Cortex of kidney (tissue), 1 donor: ENCODE measurements at places on chromosomes 3 and 15.

GRCh38 chr15:89912674-89913396 lies at the start of gene ARPIN:
Gene ARPIN, minus strand, starts transcription at chr15:89912952. Its CDS starts 117 bp downstream, at chr15:89912835.
- DNase-seq: no peak

DNA sequence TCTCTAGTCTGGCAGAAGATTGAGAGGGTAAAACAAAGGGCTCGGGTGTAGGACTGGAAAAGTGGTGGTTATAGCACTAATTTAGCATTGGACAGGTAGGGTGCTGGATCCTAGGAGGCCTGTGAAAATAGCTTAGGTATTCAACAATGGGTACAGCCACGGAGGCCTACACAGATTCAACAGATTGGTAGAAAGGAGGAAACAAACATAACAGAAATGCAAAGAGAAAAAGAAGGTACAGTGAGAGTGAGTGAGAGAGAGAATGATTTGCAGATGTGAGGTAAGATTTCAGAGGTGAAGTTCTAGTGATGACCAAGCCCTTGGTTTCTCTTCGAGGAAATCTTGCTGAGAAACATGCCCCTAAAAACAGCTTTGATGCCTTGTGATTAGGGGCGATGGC lies 37.9 kb downstream of the ADIPOQ start:
- no peak for DNase-seq

DNA sequence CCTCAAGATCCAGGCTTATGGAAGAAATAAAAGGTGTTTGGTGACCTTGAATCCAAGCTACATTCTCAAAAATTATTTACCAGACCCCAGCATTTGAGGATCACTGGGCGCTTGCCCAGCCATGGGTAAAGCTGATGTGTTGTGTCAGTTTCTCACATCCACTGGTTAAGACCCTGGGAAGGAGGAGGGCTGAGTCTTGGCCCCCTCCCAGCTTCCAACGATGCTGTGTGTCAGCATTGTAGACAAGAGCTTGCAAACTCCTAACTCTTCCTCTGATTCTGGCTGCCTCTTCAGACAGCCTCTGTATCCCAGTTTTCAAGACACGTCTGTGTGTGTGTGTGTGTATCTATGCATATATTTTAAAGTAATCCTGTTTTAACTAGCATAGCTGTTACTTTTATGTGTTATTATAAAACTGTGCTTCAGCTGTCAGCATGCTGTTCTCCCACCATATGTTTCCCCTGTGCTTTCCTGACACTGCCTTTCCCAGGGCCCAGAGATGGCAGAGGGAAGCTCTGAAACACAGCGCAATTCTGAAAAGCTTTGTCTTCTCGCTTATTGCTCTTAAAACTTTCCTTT lies 157.3 kb upstream of the LRRN1 start:
- no peak for DNase-seq

DNA sequence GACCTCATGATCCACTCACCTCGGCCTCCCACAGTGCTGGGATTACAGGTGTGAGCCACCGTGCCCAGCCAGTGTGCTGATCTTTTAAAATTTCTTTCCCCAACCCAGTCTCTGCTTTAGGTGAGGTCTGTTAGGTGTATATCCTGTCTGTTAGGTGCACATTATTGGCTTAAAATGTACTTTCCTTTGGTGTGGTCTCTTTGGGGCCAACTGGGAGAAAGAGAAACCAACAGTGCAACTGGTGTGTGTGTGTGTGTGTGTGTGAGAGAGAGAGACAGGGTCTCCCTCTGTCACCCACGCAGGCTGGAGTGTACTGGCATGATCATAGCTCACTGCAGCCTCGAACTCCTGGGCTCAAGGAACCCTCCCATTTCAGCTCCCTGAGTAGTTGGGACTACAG lies 50.3 kb upstream of the GNB5 start:
- DNase-seq: no peak

DNA sequence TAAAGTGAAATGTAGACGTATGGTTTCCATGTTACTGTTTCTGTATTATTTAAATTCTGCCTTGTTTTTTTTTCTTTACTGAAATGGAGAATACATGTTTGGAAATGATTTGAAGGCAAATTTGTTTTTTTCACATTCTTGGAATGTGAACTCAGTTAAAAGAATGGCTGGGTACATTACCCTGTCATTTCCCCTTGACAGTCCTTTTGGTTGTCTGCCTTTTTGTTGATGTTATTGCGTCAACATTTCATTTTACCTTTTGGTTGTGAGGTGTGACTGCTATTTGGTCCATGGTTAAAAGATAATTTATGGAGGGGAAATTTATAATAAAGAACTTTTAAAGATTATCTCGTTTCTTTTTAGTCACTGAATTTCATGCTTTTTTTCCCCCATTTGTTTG lies 3.2 kb upstream of the GPR171 start:
- no peak for DNase-seq

- no peak for DNase-seq
Observed at GRCh38 chr3:89565098-89565497, 457.7 kb downstream of the EPHA3 start.

DNA sequence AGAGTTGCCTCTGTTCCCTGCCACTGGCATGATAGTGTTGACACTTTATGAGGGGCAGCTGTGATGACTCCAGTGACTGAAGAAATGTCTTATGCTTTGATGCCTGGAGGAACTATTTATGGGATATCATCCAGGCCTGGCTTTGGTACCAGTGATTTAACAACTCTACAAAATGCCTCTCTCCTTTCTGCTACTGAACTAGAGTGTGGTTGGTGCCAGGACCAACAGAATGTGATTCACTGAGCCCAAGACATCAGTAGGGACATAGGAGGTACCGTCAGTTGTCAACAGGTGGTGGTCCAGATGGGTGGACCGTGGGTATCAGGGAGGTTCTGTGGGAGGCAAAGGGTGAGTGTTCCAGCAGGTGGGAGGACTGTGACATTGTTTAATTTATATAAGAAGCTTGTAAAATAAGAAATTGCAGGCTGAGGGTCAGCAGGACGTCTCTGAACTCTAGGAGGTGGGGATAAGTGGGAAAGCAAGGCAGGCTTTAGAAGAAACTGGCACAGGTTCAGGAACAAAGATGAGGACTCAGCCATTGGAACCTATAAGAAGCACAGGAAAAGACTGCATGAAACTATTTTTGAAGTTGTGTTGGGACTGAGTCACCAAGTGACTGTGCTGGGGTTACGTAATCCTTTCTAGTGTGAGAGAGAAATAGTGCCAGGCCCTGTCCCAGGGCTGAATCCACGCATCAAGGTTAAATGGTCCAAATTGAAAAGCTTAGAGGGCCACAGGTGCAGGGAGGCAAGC lies 28.5 kb upstream of the SLC7A14 start:
- no peak for DNase-seq

DNA sequence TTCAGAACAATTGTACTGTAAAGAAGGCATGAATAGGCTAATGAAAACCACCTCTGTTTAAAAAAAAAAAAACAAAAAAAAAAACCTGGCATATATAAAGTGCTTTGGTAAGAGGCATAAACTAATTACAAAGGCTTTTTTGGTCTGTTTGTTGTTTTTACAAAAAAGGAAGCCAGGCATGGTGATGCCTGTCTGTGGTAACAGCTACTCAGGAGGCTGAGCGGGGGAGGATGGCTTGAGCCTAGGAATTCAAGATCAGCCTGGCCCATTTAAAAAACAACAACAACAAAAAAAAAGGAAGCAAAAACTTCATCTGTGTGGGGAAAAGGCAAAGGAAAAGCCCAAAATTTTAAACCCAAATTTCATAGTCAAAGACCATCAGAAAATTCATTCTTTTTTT lies 47.0 kb downstream of the OSBPL10 start:
- no peak for DNase-seq

GRCh38 chr15:92683511-92683834 lies 27.9 kb upstream of the FAM174B start:
- DNase-seq: no peak

DNA sequence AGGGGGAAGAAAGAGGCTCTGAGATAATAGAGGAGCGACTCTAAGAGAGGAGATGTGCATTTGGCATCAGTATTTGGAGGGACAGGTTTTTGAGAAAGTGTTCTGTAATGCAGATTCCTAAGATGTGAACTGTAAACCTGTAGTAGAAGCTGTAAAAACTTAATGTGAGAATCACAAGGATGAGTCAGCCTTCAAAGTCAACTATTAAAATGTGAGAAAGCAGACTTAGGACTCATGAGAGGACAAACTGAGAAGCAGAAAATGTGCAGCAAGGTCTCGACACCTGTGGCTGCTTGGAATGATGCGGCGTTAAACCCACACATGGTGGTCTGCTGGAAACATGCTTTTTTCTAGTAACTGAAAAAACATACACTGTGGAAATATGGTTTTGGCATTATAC lies 36.0 kb downstream of the USP13 start:
- no peak for DNase-seq

- DNase-seq: no peak
Observed at GRCh38 chr3:89525609-89526008, 418.2 kb downstream of the EPHA3 start.

- DNase-seq: no peak
Observed at GRCh38 chr3:126125781-126126251, 41.9 kb upstream of the SLC41A3 start.

GRCh38 chr3:195690951-195691350 lies 29.8 kb upstream of the MUC20 start:
- no peak for DNase-seq

- DNase-seq: no peak
Observed at GRCh38 chr15:70267879-70268278, 170.2 kb upstream of the TLE3 start.

DNA sequence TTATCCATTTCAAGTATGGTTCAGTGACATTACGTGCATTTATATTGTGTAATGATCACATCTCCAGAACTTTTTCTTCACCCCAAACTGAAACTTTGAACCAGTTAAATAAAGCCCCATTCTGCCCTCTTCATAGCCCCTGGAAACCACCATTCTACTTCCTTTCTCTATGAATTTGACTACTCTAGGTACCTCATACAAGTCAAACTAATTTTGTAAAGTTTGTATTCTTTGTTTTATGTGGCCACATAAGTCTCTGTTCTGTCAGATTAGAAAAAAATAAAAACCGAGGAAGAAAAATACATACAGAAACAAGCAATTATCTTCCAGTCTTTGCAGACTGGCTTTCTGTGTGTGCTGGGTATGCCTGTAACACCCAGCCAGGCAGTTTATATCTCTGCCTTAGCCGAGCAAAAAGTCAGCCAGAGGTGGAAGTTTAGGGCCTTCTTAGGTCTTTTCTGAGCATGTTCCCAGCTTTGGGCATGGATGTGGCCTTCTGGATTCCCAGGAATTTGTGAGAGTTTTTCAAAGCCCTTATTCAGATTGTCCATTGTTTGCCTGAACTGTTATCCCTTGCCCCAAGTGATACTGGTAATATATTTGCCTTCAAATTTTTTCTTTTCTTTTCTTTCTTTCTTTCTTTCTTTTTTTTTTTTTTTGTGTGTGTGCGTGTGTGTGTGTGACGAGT lies 6.0 kb upstream of the GRAMD1C start:
- DNase-seq: no peak

DNA sequence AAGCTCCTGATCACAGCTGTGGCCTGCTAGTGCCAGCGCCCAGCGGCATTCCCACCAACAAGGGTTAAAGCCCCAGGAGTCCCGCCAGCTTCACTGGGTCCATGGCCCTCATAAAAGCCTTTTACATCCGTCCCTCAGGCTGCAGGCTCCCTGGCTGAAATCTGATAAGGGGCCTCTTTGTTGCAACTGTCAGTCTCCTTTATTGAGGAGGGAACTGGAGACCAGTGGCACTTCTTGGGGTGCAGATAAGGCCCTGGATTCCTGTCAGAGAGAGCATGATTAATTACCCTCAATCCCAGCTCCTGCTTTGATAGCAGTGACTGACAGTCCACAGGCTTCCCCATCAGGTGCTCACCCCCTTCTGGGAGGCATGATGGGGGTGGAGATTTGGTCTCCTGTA lies 30.9 kb upstream of the CLK3 start:
- no peak for DNase-seq

DNA sequence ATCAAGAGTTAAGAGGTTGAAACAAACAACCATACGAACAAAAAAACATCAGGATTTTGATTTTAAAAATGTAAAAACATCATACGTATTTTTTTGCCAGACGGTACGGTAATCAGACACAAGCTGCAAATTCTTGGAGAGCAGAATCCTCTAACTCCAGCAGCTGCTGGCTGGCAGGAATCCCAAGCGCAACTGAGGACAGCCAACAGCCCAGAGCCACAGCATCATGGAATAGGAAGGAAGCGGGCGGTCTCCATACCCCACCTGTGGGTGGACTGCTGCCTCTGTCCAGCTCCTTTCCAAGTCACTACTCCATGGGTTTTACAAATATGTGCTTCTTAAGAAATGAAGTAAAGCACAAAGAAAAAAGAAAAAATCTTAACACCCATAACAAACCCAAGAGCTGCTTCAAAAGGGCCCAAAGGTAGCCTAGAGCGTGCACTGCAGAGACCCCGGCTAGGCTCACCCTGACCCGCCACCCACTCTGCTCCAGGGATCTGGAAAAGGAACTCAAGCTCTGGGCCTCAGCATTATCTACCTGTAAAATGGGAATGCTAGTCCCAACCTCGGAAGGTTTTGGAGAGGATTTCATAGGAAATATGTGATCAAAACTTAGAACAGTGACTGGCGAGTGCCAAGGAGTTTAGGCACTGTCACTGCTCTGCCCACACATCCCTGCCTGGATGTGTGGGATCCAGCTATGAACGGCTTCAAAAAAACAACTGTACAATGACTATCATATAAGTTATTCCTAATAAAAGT lies 33.4 kb downstream of the ZXDC start:
- DNase-seq: no peak

DNA sequence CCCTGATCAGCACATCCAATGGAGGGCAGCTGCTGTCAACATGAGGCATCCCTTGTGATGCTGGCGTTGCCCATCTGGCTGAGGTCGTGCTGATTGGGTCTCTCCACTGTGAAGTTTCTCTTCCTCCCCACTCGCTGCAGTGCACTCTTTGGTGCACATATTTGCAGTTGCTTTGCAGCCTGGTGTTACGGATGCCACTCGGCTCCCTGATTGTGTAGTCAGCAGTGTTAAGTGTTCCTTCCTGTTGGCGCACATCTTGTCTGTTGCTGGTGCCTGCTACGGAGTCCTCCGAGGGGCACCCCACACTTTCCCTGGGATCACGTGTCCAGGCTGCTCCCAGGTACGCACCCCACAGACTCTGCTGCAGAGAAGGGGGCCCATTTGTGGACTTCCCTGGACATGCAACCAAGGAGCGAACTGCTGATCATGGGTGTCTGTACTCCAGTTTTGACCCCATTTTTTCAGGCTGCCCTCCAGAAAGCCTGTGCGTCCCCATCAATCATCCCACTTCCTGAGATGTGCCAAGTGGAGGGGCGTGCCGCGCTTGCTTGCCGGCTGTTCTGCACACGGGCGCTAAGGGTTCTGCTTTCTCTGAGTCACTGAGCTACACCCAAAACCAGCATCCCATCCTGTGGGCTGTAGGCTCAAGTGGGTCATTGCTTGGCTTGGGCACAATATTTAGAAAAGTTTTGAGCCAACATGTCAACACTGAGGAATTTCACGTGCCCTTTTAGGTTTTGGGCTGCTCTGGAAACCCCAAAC lies 98.6 kb downstream of the FBLN2 start:
- DNase-seq: no peak

GRCh38 chr3:176692966-176693785 lies 504.1 kb downstream of the TBL1XR1 start:
- DNase-seq: no peak

- DNase-seq: no peak
Observed at GRCh38 chr15:39242345-39242744, 338.5 kb upstream of the THBS1 start.
